ENCODE measurements at places on chromosomes 1 and 21.
A peak's percentile ranks its signal among the peaks of the same experiment; 100 is the strongest.

DNA sequence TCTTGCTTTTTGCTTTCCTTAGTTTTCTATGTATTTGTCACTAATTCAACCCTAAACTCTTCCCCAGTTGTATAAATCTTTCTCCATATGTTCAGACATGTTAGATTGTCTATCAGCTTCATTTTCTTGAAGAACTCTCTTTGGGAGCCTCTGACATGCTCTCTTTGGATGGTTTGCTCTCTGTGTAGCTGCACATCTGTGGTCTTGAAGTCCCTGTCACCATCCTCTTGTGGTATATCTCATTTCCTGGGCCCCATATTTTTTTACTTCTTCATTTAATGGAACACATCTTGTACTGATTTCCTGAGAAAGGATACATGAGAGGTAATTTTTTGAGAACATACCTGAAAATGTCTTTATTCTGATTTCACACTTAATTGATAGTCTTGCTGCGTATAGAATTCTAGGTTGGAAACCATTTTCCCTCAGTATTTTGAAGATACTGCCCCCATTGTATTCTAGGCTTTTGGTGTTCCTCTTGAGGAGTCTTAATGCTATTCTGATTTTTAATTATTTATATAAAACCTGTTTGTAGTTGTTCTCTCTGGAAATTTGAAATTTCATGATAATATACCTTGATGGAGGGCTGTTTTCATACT, 72.6 kb downstream of the ST3GAL3 start:
- peak; percentile 9 for DNase-seq

GRCh38 chr1:4837752-4838151, 183.3 kb downstream of the AJAP1 start:
- DNase-seq, result no peak

DNA sequence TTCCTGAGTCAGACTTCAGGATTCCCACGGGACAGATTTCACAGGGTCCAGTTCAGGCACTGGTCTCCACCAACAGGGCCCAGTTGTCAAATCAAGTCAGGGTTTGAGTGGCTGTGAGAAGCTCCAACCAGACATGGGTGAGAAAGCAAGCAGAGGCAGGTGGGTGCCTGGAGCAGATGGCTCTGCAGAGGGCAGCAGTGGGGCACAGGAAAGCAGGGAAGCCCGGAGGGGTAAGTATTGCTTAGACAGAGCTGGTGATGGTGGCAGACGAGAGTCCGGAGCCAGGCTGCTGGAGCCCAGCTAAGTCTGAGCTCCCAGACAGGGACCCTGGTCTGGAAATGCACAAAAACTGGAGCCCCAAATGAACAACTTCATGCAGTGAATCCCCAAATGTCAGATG, 40.4 kb downstream of the RIMS3 start:
- peak; percentile 29 for DNase-seq

DNA sequence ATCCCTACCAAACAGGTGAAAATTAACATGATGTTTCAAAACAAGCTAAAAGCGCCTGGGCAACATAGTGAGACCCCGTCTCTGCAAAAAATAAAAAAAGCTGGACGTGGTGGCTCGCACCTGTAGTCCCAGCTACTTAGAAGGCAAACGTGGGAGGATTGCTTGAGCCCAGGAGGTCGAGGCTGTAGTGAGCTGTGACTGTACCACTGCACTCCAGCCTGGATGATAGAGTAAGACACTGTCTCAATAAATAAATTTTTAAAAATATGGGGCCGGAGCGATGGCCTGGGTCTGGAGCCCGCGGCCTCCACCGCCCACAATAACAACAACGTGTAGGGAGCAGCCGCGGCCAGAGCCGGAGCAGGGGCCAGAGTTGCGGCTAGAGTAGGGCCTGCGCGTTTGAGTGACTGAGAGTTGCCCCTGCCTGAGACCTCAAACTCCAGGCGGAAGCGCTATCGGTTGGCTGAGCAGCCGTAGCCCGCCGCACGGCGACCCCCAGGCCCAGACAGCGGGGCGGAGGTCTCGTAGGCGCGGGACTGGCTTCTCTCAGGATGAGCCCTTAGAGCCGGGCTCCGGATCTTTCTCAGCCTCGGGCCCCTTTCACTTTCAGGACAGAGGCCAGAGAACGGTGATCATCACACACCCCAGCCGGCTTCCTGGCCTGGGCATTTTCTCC, 41.4 kb downstream of the ZMYM1 start:
- peak; percentile 7 for DNase-seq

DNA sequence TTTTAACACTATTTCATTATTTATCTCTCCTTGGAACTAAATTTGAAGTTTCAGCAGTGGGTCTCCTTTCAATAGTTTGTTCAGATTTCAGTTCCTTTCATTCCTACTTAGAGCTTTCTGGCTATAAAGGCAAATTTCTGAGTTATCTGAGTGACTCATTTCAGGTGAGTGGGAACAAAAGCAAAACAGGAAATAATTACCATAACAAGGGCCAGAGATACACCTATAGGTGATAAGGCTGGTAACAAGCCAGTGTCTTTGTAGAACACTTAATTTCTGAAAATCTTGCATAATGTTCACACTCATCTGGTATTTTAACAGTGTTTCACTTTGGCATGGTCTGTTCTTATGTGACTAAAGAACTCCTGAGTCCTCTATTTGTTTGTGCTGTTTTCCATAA, 64.5 kb upstream of the PRRC2C start:
- DNase-seq, result peak; percentile 34

GRCh38 chr1:36829066-36829465, 205.2 kb downstream of the GRIK3 start:
- no peak for DNase-seq

DNA sequence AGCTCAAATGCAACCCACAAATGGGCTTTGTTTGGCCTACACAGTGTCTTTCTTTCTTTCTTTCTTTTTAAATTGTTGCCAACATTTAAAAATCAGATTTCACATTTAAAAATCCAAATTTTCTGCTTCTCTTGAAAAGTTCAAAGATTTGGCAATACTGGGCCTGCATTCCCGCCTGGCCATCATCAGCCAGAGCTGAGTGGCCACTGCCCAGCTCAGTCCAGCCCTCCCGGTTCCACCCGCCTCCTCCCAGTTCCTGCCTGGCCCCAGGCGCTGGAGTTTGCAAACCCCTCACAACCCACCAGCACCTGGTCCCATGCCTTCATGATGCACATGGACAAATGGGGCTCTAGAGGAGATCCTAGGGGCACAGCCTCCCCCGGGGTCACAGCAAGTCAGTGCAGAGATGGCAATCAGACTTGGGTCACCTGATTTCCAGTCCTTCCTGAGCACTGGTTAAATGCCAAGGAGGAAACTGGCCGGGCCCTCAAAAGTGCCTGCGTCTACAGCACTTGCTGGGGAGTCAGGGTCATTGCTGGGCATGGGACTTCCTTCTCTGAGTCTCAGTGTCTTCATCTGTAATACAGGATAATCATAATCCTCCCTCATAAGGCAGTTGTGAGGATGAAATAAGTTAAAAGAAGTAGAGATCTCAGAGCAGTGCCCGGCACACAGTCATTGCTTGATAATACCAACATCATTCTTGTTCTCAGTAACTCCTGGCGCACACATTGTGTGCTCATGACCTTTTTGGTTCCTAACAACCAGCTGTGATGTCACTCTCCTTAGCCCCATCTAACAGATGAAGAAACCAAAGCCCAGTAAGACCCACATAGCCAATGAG, 41.0 kb upstream of the LAPTM5 start:
- no peak for DNase-seq

Data from activated CD4-positive, alpha-beta T cell treated with anti-CD3 and anti-CD28 coated beads, Interleukin-2, amount 50 U/mL, for 16 hours (primary cell).